IMR-90 (cell line): ENCODE measurements at places on chromosomes 6 and 20. TPM values are rescaled to one million over a fixed set of nuclear protein-coding genes. Genes with fewer than 3 reads are reported as not detected.

- peak; percentile 29 for DNase-seq
Measured at GRCh38 chr6:142412658-142413057, 110.9 kb downstream of the ADGRG6 start.

- DNase-seq, result no peak
Measured at GRCh38 chr20:59662856-59663512, 58.6 kb downstream of the PHACTR3 start.

DNA sequence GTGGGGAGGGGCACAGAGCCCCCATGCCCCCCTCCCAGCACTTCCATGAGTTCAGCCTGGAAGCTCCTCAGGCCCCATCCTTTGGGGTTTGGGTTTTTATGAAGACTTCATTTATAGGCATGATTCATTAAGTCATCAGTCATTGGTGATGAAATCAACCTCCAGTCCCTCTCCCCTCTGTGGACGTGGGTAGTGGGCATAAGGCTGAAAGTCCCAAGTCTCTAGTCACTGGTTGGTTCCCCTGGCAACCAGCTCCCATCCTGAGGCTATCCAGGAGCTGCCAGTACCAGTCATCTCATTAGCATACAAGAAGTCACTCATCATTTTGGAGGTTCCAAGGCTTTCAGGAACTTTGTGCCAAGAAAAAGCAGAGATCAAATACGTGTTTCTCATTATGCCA, 9.2 kb downstream of the TGM3 start:
- DNase-seq, result no peak

GRCh38 chr20:50673466-50674137, 17.7 kb downstream of the RIPOR3 start:
- no peak for DNase-seq

DNA sequence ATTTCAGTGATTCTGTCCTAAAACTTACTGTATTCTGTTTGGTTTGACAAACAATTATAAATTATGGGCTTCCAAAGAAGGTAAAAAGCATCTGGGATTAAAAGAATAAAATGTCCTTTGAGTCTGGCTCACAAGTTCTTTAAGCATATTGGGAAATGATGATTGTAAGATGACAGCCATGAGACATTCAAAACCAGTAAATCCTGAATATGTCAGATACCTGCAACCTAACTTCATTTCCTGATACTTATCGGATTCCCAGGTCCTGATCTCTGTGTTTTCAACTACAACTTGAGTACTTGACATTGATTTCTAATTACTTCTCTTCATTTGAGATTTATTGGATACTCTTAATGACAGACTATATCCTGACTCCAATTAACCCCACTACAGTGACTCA, 446.6 kb downstream of the GRIK2 start:
- DNase-seq, result no peak

DNA sequence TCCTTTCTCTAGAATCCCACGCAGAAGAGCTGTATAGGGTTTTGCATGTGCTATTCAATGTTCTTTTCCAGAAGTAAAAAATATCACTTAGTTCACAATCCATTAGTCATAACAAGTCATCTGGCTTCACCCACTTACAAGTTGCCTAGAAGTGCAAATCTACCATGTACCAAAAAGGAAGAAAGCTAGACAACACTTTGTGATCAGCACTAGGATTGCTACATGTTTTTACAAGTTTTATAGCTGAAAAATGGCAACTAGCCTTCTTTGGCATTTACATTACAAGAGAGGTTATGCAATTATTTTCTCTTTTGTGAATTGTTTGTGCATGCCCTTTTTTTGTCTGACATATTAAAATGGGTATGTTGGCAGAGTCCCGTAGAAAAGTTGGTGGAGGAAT, 85.6 kb upstream of the PTPRK start:
- peak; percentile 15 for DNase-seq

DNA sequence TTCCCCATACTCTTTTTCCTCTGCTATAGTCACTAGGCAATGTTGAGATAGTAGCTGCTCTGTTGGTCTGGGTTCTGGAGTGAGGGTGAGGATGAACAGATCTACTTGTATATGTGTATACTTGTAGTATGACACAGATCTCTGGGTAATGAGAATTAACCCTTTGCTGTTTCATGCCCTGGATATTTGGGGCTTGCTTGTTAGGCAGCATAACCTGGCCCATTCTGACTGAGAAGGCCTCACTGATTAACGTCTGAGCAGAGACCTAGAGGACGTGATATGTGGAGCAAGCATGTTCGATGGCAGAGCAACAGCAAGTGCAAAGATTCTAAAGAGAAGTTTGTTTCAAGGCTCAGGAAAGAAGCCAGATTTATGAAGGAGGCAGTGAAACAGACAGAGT, 94.4 kb downstream of the TRMT6 start:
- no peak for DNase-seq

DNA sequence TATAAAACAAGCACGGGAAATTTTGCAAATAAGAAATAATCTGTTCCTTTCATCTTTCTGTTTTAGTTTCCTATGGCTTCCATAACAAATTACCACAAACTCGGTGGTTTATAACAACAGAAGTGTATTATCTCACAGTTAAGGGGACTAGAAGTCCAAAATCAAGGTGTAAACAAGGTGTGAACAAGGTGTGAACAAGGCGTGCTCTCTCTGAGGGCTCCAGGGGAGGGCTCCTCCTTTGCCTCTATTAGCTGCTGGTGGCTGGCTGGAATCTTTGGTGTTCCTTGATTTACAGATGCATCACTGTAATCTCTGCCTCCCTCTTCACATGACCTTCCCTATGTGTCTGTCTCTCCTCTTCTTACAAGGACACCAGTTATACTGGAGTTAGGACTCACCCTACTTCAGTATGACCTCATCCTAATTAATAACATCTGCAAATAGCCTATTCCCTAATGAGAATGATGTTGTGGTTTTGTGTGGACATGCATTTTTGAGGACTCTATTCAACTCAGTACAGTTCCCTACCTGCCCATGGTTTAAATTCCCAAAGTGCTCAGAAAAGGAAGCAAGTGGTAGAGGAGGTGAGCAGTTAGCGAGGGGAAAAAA, 17.5 kb upstream of the BMP5 start:
- peak; percentile 9 for DNase-seq

GRCh38 chr6:4788482-4788881, 12.3 kb downstream of the CDYL start:
- no peak for DNase-seq

GRCh38 chr20:42483730-42484303, 705.9 kb downstream of the PTPRT start:
- no peak for DNase-seq

DNA sequence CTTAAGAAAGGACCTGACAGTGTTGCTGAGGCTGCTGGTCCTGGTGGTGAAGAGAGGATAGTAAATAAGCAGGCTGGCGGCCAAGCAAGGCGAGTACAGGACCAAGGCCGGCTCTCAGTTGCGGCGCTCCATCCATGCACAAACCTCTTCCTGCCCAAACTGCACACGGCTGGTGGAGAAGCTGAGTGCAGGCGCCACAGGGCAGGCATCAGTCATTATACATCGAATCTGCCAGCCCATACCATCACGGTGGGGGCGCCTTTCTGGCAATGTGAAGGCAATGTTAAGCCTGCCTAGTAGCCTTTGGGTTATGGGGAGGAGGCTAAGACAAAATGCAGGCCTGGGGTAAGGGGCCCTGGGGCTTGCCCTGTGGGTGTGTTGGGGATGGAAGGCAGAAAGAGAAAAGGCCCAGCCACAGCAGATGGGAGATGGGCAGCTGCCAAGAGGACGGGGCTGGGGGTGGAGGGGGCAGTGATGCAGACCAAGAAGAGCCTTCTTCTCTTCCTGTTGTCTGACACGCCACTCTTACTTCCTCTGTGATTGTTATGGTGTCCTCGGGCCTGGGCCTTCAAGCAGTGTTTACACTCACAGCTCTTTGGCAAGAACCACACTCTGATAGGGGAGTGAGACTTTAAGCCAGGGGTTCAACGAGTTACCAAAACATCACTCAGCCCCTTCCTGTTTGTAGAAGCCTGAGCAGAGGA, 20.3 kb upstream of the KCNK16 start:
- DNase-seq, result no peak

The TINAG gene
- total RNA-seq, result not detected in 2 replicates

The STMND1 gene
- not detected in 2 replicates for total RNA-seq

The PRR18 gene
- not detected in 2 replicates for total RNA-seq

The SLC39A7 gene
- total RNA-seq, result 134 and 135 TPM in 2 replicates

The IL20RA gene
- under 0.01 TPM in 1 of 2 replicates, not detected in the other for total RNA-seq

The NHLRC1 gene
- 0.83 and 1.1 TPM in 2 replicates for total RNA-seq

The DPPA5 gene
- not detected in 2 replicates for total RNA-seq

The MMP24 gene
- 0.36 and 0.56 TPM in 2 replicates for total RNA-seq

The TOMM6 gene
- total RNA-seq, result 120 and 128 TPM in 2 replicates

The APCDD1L gene
- total RNA-seq, result 2.2 and 2.5 TPM in 2 replicates
